ENCODE measurements at places on chromosomes 6 and 20.

- no peak for DNase-seq
Measured at GRCh38 chr6:136609873-136610706, 59.9 kb upstream of the MAP7 start.

DNA sequence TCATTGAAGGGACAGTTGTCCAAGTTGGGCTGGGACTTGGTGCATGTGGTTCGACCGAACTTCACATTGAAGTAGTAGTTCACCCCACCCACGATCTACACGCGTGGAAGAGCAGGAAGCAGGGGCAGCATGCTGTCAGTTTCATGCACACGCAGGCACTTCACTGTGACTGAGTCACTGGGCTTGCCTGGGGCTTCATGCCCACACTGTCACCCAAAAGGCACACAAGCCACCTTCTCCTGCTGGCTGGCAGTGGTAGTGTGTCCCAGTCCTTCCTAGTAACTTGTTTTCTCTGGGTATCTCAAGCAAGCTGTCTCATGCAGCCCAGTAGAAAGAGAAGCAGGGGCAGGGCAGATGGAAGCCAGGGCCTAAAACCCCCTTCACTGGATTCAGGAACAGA, 2.0 kb downstream of the CST5 start:
- no peak for DNase-seq

GRCh38 chr20:58692579-58693225, at the start of gene NPEPL1:
NPEPL1 (plus strand) TSS chr20:58692800; CDS start chr20:58692901, 101 bp downstream.
- peak; percentile 92 for DNase-seq

DNA sequence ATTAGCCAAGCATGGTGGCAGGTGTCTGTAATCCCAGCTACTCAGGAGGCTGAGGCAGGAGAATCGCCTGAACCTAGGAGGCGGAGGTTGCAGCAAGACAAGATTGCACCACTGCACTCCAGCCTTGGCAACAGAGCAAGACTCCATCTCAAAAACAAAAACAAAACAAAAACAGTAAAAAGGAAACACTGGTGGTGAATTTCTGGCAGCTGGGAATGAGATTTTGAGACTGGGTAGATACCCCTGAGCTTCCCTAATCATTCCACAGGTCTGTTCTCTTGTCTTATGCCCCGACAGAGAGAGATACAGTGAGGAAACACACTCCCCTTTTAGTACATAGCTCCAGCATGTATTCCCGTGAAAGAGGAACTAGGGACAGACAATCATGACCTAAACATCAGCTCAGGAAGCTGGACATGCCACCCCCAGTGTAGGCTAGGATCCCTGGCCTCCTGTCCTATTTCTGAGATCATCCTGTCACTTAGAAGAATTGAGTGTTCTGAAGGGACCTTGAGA, 9.6 kb downstream of the MAN1A1 start:
- DNase-seq: no peak

GRCh38 chr6:147805155-147805554, 296.7 kb downstream of the SAMD5 start:
- no peak for DNase-seq

DNA sequence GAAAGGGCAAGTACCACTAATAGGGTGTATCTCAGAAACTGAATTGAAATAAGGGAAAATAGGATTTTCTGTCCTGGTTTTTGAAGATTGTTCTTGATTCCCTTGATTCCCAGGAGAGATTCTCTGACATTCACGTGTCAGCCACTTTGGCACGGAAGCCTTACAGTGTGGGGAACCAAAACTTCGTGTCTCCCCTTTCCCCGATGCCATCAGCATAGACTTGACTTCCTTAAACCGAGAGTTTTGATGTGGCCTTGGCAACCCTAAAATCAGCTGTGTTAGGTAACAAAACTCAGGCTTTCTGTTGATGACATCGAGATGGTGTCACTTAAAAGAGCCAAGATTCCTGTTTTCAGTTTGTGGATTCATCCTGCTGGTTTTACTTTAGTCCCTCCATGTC, 7.5 kb downstream of the HMGN4 start:
- no peak for DNase-seq

GRCh38 chr6:13741365-13741764, 29.7 kb upstream of the RANBP9 start:
- no peak for DNase-seq
